Head of caudate nucleus (tissue), 42 donors: ENCODE measurements at places on chromosomes 16 and 17.

GRCh38 chr16:88454523-88454947 lies 1.5 kb downstream of the ZFPM1 start:
- DNase-seq: no peak

DNA sequence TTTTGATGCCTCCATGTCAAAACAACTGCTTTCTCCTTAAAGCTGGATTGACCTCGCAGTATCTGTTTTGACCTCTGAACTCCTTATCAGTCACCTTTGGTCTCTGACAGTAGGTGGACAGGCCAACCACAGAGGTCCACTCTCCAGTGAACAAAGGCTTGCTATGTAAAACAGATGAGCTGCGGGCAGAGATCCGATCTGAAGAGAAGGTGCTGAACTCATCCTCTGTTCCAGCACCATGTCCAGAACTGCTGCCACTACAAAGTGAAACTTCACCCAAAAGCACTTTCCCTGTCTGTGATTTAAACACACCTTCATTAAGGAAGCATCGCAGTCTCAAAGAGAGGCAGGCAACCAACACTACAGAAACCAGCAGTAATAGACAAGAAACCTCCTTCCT lies 117.3 kb upstream of the CORO6 start:
- DNase-seq: no peak

- no peak for DNase-seq
Measured at GRCh38 chr17:19897903-19898302, 30.2 kb upstream of the ULK2 start.

DNA sequence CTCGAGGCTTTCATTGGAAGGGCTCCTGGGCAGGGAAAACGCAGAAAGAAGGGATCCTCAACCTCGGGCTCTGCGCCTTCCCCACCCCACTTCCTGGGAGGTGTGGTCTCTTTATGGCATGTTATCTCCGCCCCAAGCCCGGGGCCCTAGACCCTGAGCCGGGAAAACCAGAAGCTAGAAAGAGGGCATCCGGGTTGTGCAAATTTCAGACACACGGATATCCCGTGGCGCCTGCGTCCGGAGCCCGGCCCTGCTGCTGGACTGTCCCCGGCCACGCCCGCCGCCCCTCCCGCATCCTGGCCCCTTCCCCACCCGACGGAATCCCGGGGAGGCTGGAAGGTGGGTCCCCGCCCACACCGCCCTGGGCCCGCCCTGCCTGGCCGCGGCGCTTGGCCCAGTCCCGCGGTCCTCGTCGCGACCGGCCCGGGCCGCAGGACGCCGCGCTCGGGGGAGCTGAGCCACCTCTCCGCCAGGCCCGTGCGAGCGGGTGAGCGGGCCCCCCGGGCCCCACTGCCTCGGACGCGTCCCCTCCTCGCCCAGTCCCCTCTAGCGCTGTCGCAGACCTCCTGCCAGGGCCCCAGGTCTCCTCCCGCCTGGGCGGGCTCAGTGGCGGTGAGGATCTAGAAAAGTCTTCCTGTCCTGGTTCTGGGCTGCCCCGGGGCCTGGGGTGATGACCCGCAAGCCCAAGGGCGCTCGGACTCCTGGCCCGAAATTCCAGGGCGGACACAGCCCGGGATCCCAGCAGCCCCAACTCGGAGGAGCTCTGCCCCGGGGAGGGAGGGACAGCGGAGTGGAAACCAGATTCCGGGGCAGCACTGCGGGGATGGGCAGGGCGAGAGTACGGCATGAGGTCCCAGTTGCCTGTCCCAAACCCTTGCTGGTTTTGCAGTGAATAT lies at the start of gene SLC16A5:
TSS of gene SLC16A5 (plus strand) at position 397 of the 896 bp plus-strand sequence. CDS start 5,683 bp downstream, outside the sequence.
- no peak for DNase-seq

- no peak for DNase-seq
Measured at GRCh38 chr17:57466017-57466471, 209.7 kb downstream of the MSI2 start.

DNA sequence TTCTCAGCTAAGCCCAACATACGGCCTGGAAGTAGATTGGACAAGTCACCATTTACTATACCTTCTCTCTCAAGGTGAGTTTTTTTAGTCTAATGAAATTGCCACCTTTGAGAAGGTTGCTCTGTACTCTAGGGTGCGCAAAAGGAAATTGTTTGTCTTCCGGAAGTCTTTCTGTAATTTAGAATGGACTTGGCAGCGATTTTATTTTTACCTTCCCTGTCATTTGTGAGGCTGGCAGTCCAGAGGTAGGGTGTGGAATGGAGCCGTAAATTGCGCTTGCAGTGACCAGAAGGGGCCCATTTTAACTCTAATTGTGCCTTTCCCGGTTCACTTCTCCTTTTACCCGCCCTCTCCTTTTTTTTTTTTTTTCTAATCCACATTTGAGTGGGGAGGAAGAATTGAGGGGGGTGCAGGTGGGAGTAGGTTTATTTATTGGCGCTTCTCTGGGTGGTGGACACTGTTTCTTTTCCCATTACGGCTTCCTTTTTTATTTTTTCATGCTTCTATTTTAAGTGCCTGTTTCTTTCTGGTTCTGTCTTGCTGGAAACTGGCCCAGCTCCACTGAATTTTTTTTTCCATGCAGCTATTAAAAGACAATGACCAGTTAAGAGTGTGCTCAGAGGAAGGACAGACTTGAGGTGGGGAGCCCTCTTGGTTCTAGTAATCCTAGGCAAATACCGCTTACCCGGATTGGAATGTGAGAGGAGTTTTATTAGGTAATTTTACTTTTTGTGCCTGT lies 89.7 kb upstream of the CLEC18A start:
- no peak for DNase-seq

- no peak for DNase-seq
Measured at GRCh38 chr16:83268169-83268568, 539.6 kb upstream of the HSBP1 start.

DNA sequence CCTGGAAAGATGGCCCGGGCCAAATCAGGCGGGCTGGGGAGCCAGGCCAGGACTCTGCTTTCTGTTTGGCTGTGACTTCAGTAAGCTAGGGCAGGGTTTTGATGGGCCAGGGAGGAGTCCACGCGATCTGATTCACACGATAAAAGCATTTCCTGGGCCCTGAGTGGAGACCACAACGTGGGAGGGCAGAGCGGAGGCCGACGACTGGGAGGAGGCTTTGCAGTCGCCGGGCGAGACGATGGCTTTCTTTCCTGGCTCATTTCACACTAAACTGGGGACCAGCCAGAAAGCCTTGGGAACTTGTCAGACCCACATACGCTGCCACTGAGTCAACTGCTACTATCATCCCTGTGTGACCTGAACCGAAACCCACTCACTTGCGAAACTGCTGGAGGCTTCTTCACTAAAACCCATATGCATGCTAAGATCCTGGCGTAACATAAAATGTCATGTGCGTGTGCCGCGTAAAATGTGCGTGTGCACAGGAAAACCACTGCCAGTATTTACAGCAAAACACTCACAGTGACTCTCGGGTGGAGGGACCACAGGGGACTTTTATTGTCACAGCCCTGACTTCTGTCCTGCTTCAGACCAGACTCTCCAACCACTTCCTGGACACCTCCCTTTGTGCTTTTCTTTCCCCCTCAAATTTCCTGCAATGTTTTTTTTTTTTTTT lies 14.2 kb upstream of the RHBDF2 start:
- DNase-seq: no peak

GRCh38 chr17:52283872-52284271 lies 125.4 kb upstream of the CA10 start:
- DNase-seq: no peak

DNA sequence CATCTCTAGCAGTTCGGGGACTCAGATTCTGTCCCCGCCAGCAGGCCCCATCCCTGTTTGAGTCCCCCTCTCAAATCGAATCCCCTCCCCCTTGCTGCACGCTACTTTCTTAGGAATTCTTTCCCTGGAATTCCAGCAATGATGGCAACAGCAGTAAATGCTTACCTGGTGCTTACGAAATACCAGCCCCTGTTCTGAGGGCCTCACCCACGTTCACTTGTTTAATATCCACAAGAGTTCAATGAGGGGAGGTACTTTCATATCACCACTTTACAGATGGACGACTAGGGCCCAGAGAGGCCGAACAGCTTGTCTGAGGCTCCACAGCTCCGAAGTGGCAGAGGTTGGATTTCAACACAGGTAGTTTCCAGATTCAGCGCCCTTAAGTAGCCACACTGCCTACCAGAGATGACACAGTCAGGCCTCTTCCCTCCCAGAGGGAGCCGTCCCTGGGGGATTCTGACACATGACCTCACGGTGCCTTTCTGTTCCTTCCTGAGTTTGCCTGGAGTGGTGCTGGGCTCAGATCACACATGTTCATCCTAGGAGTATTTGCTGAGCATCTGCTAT lies 120.7 kb upstream of the GSE1 start:
- no peak for DNase-seq
